ENCODE measurements at places on chromosomes 3 and 15.

- DNase-seq = no peak
These were observed 112.5 kb upstream of the SMAD3 start for GRCh38 chr15:66952756-66953522.

DNA sequence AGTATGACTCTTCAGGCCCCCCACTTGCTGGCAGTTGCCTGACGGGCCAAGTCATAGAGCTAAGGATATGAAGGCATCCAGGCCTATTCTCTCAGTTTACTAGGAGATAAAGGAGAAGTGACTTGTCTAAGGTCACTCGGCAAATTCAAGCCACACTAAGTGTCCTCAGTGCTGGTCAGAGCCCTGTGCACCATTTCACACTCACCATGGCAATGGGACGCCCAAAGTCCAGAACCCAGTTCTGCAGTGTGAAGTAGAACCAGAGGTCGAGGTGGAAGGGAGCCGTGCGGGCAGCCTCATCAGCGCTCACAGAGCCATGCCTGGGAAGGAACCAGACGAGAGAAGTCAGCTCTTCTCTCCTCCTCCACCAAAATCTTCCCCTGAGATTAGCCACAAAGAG is 11.2 kb downstream of the CLN6 start:
- no peak for DNase-seq

- no peak for DNase-seq
These were observed 461 bp upstream of the FNDC3B start for GRCh38 chr3:172038798-172039435.

DNA sequence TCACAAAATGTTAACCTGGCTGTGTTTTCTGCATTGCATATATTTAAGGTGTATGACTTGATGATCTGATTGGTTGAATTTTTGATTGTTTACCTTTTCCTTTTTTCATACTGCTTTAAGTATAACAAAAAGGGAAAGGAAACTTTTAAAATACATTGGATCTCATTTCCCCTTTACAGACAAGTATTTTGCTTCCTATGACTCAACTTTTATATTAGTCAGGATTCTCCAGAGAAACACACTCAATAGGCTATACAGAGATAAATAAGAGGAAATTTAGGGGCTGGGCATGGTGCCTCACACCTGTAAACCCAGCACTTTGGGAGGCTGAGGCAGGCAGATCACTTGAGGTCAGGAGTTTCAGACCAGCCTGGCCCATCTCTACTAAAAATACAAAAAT is 205.8 kb downstream of the TJP1 start:
- DNase-seq = no peak

GRCh38 chr3:118742760-118743159 is 291.9 kb downstream of the IGSF11 start:
- DNase-seq = no peak

DNA sequence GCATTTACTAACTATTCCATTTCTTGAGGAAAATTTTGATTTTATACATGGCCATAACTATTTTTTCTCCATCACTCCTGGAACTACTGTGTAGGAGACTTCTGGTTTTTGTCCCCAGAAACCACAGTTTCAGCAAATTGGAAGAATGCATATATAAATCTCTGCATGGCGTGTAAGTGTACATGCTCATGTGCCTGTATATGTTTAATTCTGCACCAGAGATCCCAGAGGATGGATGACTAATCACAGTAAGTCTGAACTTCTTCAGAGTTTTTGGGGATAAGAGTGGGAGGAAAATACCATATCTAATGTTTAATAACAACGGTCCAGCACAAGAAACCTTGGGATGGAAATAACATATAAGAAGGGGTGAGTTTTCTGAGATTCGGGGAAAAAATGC is 10.9 kb upstream of the COL6A6 start:
- no peak for DNase-seq

DNA sequence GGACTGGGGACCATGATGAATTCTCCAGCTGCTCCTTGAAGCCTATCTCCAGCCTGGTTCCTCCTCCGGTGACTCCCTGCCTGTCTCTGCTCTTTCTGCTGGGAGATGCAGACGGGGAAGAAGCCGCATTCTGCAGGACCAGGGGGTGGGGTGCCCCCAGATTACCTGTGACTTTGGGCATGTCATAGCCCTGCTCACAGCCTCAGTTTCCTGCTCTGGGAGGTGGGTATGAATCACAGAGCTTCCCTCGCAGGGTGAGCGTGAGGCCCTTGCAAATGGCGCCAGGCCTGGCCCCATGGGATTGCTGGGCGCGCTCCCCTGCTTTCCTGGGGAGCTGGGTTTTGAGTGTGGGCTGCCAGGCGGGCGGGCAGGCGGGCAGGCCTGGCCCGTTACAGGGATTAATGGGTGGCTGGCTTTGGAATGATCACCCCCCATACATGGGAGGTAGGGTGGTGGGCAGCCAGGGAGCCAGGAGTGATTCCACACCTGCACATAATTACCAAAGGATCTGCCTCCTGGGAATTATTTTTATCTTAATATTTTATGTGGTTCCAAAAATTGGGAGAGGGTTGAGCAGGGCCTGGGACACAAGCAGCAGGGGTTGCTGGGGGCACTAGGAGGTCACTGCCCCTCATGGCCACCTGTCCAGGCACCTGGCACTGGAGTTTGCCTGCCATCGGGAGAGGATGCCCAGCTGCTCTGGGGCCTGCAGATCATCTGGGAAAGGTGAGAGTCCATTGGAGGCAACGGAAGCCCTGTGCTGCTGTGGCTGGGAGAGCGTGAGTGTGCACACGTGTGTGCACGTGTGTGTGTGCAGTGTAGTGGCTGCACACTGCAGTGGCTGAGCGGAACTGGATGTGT is 106.8 kb downstream of the WNT7A start:
- DNase-seq = no peak

GRCh38 chr3:11126653-11127052 is 27.6 kb upstream of the HRH1 start:
- no peak for DNase-seq

GRCh38 chr3:59512066-59512465 is 462.2 kb upstream of the CFAP20DC start:
- no peak for DNase-seq

- no peak for DNase-seq
These were observed 106.3 kb upstream of the RNU6-1 start for GRCh38 chr15:67945951-67946700.

DNA sequence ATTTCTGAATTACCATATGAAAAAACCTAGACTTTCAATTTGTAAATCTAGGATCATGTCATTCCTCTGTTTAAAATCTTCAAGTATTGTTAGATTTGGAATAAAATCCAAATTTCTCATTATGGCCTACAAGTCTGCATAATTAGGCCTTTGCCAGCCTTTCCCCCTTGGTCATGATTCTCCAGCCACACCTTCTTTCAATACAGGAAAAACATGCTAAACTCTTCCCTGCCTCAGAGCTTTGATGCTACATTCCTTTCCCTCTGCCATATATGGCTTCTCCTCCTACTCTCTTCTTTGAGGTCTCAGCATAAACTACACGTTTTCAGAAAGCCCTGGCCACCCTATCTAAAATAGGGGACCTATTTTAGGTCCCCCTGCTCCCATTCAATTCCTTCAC is 48.5 kb downstream of the TM6SF1 start:
- DNase-seq = no peak

- no peak for DNase-seq
These were observed 975.6 kb downstream of the ROBO1 start for GRCh38 chr3:78792212-78792611.

- no peak for DNase-seq
These were observed 4.1 kb downstream of the P3H2 start for GRCh38 chr3:190116551-190117067.

GRCh38 chr15:88649286-88649733 is 10.5 kb downstream of the ISG20 start:
- peak; percentile 68 for DNase-seq

- no peak for DNase-seq
These were observed 428.2 kb downstream of the NLGN1 start for GRCh38 chr3:173825730-173826129.

GRCh38 chr3:136262559-136262958 is 12.4 kb downstream of the PCCB start:
- no peak for DNase-seq

DNA sequence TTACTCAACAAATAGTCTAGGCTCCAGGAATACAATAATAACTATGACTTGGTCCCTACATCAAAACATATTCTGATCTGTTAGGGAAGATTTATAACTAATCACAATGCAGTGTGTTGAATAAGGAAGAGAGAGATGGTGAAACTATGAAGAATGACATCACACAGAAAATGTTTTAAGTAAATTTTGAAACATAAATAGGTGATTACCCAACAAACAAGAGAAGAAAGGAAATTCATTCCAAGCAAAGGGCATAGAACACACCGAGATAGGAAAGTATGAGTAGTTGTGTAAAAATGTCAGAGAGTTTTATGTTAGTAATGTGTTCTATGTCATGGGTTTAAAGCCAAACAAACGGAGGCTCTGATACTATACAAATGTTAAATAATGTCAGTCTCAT is 13.4 kb downstream of the SEC62 start:
- no peak for DNase-seq

DNA sequence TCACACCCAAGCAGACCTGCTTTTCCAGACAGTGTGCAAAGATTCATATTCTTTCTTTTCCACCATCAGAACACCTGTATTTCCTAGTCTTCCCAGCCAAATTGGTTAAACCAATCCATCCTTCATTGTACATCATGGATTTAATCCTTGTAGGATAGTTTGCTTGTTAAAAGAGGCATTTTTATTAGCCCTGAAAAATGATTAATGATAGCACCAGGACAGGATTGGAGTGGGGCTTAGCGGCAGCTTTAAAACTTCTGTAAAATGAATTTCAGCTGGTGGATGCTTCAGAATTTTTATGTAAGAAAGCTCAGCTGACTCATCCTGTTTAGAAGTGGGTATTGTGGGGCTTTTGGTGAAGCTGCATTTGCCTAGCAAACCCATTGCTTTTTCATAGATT is 36.1 kb upstream of the ARHGEF26 start:
- no peak for DNase-seq

DNA sequence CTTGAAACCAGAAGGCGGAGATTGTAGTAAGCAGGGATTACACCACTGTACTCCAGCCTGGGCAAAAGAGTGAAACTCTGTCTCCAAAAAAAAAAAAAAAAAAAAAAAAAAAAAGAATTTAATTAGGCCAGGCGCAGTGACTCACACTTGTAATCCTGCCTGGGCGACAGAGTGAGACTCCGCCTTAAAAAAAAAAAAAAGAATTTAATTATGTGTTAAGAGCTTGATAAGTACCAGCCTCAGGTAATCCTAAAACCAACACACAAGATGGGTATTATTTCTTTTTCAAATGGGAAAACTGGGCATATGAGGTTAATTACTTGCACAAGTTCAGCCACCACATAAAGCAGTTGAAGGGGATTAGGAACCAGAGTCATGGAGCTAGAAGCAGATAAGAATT is 49.0 kb downstream of the PBRM1 start:
- no peak for DNase-seq

DNA sequence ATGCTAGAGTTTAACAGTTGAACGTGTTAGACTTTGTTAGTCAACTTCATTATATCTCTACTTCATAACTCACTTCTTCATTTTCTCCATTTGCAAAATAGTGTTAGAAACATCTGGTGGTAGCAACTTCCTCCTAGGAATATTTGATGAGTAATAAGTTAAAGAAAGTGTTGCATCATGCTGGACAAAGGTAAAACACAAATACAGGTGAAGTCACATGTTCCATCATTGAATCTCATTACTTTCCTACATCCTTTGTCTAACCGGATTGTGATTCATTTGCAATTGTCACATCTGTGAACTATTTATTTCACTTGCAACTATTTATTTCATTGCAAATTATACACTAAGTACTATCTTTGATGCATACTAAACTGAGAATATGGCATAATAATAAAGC is 186.5 kb downstream of the TUSC7 start:
- DNase-seq = no peak

- no peak for DNase-seq
These were observed 14.8 kb downstream of the KLHL6 start for GRCh38 chr3:183540501-183541234.

- no peak for DNase-seq
These were observed 79.0 kb upstream of the MLF1 start for GRCh38 chr3:158491968-158492367.

GRCh38 chr3:107983247-107983646 is 107.6 kb downstream of the CD47 start:
- no peak for DNase-seq

DNA sequence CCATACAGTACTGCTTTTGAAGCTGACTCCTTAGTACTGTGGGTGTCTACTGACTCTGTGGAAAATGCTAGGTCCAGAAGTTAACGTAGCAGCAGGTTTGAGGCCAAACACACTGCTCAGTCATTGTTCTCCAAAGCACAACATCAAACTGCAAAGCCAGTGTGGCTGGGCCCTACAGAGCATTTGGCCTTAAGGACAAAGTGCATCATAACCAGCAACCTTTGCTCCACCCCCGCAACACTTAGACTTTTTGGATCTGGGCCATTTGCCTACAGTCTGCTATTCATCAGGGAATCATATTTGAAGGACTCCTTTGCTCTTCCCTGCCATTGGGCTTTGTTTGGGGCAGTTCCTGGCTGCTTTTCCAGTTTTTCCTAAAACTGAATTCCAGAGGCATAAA is 43.1 kb upstream of the ARL6 start:
- DNase-seq = no peak

- no peak for DNase-seq
These were observed 8.8 kb downstream of the FILIP1L start for GRCh38 chr3:100105501-100105900.

- no peak for DNase-seq
These were observed 28.9 kb upstream of the KCNMB3 start for GRCh38 chr3:179279837-179280236.

DNA sequence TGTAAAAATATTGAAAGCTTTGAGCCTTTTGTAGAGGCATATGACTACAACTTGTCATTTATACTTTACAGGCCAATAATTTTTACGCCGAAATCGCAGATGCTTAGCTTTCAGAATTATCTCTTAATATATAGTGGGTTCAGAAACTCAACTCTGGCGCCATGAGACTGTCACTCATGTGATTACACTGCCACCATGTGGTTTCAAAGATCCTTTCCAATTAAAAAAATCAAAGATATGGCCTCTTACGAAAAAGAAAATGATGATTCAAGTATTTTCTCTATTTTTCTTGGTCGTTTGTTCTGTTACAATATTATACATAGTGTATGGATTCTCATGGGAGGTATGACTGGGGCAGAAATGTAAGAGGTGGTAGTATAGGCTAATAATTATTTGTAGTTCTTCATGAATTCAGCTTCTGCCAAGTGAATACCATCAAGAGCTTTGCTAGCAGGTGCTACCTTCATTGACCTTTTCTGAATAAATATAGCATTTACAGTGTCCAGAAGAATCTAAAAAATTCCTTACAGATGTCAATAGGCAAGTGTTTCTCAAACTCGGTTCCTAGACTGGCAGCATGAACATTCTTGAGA is 751.7 kb upstream of the GOLIM4 start:
- no peak for DNase-seq

- no peak for DNase-seq
These were observed 78.2 kb upstream of the UMPS start for GRCh38 chr3:124652009-124652408.

DNA sequence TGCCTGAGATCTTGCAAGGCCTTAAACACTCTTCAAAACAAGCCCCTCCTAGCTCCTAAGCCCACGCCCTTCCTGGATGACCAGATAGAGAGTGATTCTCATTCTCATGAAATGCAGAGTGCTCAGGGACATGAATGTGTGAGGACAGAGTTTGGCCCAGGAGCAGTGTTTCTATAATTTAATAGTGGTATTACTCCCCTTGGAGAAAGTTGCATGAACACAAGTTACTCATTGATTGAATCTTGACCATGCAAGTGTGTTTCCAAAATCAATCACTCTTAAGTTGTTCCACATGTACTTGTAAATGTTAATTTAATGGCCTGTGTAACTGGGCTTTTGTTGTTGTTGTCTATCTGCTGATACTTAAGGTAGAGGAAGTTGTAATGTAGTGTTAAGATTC is 181.6 kb downstream of the ADAMTSL3 start:
- DNase-seq = no peak
